Uterus (tissue), 4 donors: ENCODE measurements at places on chromosomes 1 and 21.

DNA sequence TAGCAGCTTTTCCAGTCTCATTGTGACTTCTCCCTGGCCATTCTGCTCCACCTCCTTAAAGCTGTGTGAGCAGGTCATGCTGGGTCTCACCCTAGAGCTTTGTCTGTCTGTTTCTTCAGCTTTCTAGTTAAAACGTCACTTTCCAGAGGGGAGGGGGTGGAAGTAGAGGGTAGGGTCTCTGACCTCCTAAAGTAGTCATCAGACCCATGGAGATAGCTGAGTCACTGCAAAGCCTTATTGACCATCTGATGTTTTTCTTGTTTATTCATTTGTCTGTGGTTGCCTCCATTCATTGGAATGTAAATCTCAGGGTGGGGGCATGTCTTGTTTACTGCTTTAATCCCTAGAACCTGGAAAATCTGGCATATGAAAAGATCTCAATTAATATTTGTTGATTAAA is 52.7 kb downstream of the ELF3 start:
- DNase-seq, result no peak

- DNase-seq, result no peak
These were observed 101.7 kb upstream of the CASZ1 start for GRCh38 chr1:10897981-10898728.

DNA sequence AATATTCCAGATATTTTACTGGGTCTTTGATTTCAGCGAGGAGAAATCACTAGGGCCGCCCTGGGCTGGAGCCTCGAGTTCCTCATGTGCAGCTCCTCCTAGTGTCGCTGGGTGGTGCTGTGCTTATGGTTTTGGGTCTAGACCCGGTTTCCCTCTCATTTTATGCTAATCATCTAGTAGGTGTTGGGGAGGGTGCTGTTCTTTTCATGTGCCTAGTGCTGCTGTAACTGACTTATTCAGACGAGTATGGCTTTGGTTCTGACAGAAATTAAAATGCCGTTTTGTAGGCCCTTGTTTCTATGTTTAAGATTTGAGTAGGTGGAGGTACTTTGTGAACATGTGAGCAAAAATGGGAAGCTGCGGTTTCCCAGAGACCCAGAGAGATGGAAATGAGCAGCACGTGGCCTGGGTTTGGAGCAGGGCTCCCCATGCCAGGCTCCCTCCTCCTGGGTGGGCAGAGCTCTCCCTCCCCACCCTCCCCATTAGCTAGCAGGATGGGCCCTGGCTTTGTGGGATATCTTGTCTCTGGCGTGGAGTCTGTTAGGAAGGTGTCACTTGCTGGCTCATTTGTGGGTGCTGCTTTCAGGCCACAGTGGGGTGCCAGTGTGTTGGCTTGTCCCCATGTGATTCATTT is 74.0 kb upstream of the GPR88 start:
- DNase-seq, result no peak

- no peak for DNase-seq
These were observed 14.2 kb upstream of the RGS4 start for GRCh38 chr1:163055005-163055404.

DNA sequence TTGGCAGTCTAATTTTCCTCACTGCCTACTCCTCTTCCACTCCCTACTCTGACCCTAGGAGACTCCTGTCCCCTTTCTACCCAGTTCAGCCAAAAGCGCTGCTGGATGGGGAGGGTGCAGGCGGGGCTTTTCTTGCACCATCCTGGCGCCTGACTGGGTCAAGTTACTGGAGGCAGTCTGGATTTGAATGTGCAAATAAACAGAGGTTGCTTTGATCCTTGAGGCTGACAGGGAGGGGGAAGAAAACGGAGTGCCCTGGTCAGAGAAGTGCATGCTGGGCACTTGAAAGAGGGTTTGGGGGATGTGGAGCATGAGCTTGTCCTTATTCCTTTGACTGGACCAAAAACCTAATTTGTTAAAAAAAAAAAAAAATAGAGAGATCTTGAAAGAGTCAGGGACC is 76.8 kb upstream of the SOX13 start:
- no peak for DNase-seq
